ENCODE measurements at places on chromosomes 5 and 9. TPM values are rescaled to one million over a fixed set of nuclear protein-coding genes. Genes with fewer than 3 reads are reported as not detected.

DNA sequence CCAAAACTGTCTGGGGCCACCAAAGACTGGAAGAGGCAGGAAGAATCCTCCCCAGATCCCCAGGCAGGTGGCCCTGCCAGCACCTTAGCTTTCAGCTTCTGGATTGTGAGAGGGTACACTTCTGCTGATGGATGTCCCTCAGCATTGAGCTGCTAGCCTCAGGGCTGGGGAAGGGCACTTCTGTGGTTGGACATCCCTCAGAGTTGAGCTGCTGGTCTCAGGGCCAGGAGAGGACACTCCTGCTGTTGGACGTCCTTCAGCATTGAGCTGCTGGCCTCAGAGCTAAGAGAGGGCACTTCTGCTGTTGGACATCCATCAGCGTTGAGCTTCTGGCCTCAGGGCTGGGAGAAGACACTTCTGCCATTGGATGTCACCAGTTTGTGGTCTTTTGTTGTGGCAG lies 83.8 kb upstream of the FCN1 start:
- no peak for DNase-seq

The CNTFR gene
- total RNA-seq: not detected

GRCh38 chr9:107717529-107718314 lies 228.2 kb upstream of the KLF4 start:
- DNase-seq: no peak

DNA sequence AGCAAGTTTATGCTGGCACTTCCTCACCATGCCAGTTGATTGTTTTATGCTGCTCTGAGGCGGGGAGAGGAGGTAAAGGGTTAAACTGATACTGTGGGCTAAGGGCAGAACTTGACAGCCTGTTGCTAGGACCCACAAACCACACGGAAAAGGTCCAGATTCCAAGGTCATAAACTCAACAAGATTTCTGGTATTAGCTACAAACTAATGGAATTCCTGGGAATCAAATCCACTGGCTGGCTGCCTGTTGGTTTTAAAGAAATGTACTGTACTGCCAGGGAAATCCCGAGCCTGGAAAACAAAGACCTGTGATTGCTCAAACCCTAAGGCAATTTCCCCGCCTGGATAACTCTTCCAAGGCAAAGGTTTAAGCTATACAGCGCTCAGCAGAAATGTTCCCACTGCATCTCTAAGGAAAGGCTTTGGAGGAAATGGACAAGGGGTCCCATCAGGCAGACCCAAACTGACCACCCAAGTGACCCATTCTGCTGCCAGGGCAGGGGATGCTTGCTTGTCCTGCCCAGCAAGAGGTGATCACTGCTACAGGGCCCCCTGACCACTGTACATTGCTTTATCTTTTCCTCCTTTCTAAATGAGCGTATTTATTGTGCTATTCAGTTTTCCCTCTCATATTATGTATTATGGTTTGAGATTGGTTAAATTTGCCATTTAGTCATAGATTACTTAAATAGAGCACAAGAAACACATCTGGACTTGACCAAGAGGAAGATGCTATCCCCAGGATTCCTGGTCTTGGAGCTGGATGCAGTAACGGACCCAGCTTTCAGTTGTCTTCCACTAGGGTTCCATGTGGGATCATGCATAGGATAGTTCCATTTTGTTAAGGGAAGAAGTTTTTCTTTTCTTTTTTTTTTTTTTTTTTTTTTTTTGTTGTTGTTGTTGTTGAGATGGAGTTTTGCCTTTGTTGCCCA lies 124.3 kb downstream of the SUSD1 start:
- DNase-seq: peak; percentile 78

GRCh38 chr5:178461004-178461730 lies 129.0 kb downstream of the COL23A1 start:
- DNase-seq: no peak

The ADAMTSL2 gene
- total RNA-seq: 0.07 TPM

DNA sequence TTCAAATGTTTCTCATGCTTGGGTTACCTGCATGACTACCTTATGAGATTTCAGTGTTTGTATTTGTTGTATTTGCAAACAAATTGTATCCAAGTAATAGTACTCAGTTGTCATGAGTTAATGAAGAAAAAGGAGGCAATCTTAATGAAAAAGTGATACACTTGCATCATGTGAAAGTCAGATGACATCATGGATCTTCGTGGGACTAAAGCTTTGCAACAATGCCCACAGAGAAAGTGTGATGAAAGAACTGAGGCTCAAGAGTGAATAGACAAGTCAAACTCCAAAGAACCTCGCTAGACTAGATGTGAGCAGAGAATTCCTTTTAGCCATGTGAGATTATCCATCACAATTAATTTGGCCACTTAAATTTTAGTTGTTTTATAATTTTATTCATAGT lies 75.4 kb upstream of the ADRB2 start:
- DNase-seq: no peak

The SLC46A2 gene
- not detected for total RNA-seq

DNA sequence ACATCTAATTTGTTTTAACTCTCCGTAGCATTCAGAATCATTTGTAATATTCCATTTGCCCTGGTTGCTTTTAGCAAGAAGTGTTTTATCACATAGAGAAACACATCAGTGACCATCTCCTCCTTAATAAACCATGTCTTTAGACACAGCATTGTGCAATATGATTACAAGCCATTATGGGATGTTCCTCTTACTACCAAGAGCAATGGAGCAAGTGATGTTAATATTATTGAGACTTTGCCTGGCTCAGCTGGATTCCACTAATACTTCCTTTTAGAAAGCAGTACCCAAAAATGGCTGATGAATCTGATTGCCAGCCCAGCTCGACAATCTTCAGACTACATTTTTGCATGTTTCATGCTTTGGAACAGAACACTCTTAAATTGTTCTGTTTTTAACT lies 364.2 kb downstream of the OSTF1 start:
- DNase-seq: no peak

GRCh38 chr9:91308191-91308590 lies 53.5 kb downstream of the AUH start:
- no peak for DNase-seq

- no peak for DNase-seq
Measured at GRCh38 chr5:164637931-164638521, 1132.6 kb downstream of the MAT2B start.

The SURF4 gene
- total RNA-seq: 474 TPM

The IRX4 gene
- total RNA-seq: not detected

- no peak for DNase-seq
Measured at GRCh38 chr5:23717486-23717885, 210.1 kb downstream of the PRDM9 start.

GRCh38 chr9:114559830-114560513 lies 27.6 kb upstream of the ATP6V1G1 start:
- DNase-seq: no peak

DNA sequence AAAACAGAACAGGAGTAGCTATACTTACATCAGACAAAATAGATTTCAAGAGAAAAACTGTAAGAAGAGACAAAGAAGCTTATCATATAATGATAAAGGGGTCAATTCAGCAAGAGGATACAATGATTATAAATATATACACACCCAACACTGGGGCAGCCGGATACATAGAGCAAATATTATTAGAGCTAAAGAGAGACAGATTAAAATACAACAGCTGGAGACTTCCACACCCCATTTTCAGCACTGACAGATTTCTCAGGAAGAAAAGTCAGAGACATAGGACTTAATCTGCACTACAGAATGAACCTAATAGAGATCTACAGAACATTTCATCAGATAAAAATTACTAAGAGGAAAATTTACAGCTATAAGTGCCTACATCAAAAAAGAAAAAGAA lies 35.7 kb downstream of the OXCT1 start:
- no peak for DNase-seq

All from HFFc6 (cell line).